ENCODE measurements at places on chromosomes 1 and 21. TPM values are rescaled to one million over a fixed set of nuclear protein-coding genes. Genes with fewer than 3 reads are reported as not detected.

DNA sequence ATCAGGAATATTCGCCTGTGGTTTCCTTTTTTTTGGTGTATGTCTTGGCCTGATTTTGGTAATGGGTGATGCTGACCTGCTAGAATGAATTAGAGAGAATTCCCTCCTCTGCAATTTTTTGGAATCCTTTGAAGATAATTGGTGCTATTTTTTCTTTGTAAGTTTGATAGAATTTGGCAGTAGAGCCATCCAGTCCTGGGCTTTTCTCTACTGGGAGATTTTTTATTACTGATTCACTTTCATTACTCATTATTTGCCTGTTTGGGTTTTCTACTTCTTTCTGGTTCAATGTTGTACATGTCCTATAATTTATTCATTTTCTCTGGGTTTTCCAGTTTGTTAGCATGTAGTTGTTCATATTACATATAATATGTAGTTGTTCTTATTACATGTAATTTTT, 48.7 kb downstream of the NTMT2 start:
- H3K4me1 ChIP-seq = no peaks in the 10 kb centered on the region
- H3K27me3 ChIP-seq = no peaks in the 10 kb centered on the region
- no peak overlapping the region for H3K4me3 ChIP-seq
- no peak overlapping the region for H3K27ac ChIP-seq

DNA sequence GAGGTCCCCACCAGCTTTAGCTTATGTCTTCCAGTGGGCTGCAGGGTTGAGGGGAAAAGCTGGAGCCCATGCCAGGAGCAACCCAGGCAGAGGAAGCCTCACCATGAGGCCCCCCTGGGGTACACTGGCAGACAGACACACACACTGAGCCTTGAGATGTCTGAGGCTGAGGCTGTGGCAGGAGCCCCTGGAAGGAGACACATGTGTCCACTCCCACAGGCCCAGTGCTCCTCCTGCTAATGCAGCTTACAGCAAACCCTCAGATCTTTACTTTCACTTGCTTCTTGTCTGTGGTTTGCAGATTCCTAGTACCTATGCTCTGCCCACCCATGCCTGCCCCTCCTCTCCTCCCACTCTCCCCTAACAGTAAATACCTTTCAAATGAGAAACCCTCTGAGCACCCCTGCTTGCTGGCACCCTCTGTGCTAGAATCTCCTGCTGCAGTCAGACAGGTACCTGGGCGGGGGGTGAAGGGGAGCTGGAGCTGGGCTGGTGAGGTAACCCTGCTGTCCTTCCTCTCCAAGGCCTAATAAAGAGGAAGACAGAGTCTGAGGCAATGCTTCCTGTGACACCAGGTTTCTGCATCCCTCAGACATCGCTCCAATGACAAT, 63.4 kb upstream of the NEK2 start:
- H3K27me3 ChIP-seq = no peaks in the 10 kb centered on the region
- H3K27ac ChIP-seq = no peak overlapping the region
- H3K4me3 ChIP-seq = no peak overlapping the region

CLDN19 gene
- not detected for total RNA-seq

CYP4A22 gene
- total RNA-seq = not detected

DNA sequence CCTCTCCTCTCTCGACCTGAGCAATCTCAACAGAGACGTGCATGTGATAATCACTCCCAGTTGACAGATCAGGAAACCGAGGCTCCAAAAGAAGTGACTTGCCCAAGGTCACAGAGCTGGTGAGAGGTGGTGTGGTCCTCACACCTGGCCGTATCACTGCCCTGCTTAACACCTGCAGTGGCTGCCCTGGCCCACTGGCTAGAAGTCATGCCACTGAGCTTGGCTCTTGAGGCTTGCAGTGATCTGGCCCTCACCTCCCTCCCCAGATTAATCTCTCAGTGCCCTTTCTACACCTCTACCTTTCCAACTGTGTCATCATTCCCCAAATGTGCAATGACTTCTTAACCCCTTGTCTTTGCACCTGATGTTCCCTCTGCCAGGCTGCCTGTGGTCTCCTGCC, 38.8 kb downstream of the CDCP2 start:
- H3K4me3 ChIP-seq = no peak overlapping the region
- H3K4me1 ChIP-seq = peaks cover 5% of the 10 kb centered on the region
- H3K27ac ChIP-seq = no peak overlapping the region
- no peak for DNase-seq

GRCh38 chr1:11395616-11396015, 83.3 kb upstream of the DISP3 start:
- no peak for DNase-seq
- no peaks in the 10 kb centered on the region for H3K4me1 ChIP-seq
- H3K27me3 ChIP-seq = no peaks in the 10 kb centered on the region
- no peaks in the 10 kb centered on the region for H3K36me3 ChIP-seq
- H3K27ac ChIP-seq = no peak overlapping the region

DNA sequence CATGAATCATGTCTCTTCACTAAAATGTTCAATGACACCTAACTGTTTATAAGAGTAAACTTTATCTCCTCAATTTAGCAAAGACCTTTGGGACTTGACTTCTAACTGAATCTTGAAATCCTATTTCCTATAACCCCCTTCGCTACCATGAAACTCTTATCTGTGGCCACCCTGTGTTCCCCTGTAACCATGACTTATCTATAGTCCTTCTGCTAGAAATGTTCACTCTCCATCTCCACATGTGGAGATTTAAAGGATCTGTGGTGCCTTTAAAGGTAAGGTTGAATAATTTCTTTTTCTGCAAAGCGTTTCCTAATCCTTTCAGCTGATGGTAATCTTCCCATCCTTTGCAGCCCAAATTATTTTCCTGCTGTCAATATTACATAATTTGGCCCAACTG, 436.3 kb upstream of the RUNX1 start:
- H3K4me3 ChIP-seq = no peak overlapping the region
- DNase-seq = no peak
- H3K36me3 ChIP-seq = no peaks in the 10 kb centered on the region
- H3K27ac ChIP-seq = no peak overlapping the region
- no peaks in the 10 kb centered on the region for H3K27me3 ChIP-seq

DNA sequence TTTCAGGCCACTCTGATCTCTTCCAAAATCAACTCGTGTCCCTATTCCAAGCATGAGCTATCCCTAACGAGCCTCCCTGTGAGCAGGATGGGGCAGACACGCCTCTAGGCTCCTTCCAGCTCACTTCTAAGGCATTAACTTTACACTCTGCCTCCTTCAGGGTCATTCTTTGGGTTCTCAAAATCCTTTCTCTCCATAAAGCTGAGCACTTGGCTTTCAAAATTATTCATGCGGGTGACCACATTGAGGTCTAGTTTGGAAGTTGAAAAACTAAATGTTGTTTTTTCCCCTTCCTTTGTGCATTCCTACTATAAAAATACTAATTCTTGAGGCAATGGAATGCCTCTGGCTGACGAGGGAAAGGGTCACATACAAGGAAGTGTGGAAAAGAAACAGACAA, 33.5 kb upstream of the BMP8B start:
- H3K4me1 ChIP-seq = no peaks in the 10 kb centered on the region
- H3K27me3 ChIP-seq = peaks cover 10% of the 10 kb centered on the region
- H3K36me3 ChIP-seq = no peaks in the 10 kb centered on the region
- H3K27ac ChIP-seq = no peak overlapping the region
- DNase-seq = no peak

NCSTN gene
- total RNA-seq = 97.1 TPM

DHRS3 gene
- total RNA-seq = 68.1 TPM

GRCh38 chr1:99550198-99550597, 95.7 kb upstream of the PALMD start:
- no peak overlapping the region for H3K4me3 ChIP-seq
- no peaks in the 10 kb centered on the region for H3K36me3 ChIP-seq
- H3K27ac ChIP-seq = no peak overlapping the region
- no peak for DNase-seq

DNA sequence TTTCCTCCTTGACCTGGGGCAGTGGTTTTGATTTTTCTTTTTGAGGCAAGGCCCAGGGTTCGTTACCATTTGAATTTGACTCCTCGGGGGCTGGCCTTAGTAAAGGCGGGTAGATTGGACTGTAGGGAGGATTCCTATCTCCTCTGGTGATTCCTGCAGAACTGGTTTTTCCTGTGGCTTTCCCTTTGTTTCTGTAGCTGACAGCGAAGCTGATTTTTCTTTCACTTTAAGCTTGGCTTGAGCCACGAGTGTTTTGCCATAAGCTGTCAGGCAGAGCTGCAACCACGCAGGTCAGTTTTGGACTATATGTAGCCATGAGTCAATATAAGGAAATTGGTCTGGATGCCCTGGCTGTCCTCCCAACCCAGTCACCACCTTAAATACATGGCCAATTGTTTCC, 28.7 kb upstream of the KCNJ15 start:
- no peaks in the 10 kb centered on the region for H3K27me3 ChIP-seq
- no peaks in the 10 kb centered on the region for H3K36me3 ChIP-seq
- no peak overlapping the region for H3K27ac ChIP-seq
- DNase-seq = no peak

DNA sequence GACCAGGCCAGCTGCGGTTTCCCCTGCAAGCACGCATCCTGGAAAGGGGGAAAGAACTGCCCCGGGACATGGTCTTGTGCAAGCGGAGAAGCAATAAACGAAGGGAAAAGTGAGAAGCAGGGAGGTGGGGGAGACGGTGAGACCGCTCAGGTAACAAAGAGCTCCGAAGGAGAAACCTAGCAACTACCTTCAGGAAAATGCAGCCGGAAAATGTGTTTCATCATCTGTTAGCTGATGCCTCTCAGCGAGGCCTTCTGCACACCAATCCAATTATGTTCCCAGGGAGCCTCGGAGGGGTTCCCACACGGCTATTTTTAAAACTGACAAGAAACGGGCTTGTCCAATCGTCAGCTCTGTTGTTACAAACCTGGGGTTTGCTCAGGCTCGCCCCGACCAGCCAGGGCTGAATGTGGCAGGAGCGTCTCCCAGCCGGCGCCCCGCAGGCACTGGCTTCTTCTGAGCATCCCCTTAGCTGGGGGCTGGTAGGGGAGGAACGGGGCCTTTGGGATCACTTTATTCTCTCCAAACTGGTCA, 3.4 kb downstream of the RIPK4 start:
- peaks cover 2% of the 10 kb centered on the region for H3K4me1 ChIP-seq
- H3K36me3 ChIP-seq = no peaks in the 10 kb centered on the region
- H3K27ac ChIP-seq = no peak overlapping the region
- no peak overlapping the region for H3K4me3 ChIP-seq

Measured in fibroblast of lung (primary cell).